CD4-positive, alpha-beta T cell treated with Interferon alpha-2 for 1 hour (primary cell): ENCODE measurements at places on chromosomes 6 and 20.

GRCh38 chr6:137882225-137882961 lies 15.3 kb downstream of the TNFAIP3 start:
- DNase-seq = no peak

GRCh38 chr20:31853481-31853880 lies 8.1 kb upstream of the FOXS1 start:
- DNase-seq = no peak

- DNase-seq = peak; percentile 76
Observed at GRCh38 chr20:63973636-63974401, 4.1 kb upstream of the ZNF512B start.

- DNase-seq = no peak
Observed at GRCh38 chr20:57445298-57445697, 54.1 kb downstream of the RBM38 start.

DNA sequence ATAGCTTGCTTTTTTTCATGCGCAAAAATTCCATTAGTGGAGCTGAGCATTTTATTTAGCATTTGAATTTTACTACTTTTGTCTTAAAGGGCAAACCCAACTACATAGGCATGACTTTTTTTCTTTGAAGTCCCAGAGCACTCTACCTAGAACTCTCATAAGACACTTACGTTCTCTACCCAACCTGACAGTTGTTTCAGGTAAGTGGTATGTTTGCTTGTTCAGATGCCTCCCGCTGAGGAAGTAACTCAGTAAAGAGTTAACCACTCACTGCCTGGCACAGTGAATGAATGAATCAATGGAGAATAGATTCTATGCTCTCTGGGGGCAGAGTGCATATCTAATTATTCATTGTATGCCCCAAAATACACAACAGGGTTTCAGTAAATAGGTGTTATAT lies 212.3 kb upstream of the PRDM1 start:
- no peak for DNase-seq

DNA sequence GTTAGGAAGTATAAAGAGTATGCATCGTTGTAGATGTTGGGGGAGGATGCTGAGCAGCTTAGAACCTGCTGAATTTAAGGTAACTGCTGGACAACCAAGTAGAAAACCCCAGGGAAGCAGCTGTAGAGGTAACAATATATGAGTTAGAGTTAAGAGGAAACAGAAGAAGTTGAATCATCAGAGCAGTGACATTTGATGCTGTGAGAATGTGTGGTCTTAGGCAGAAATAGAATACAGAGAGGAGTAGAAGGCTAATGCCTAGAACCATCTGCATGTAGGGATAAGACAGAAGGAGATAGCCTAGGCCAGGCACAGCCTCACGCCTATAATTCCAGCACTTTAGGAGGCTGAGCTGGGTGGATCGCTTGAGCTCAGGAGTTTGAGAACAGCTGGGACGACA lies 22.6 kb upstream of the DYNLRB1 start:
- no peak for DNase-seq

- no peak for DNase-seq
Observed at GRCh38 chr6:88823998-88824397, 139.4 kb downstream of the RNGTT start.

GRCh38 chr6:63844287-63844686 lies 208.7 kb downstream of the PHF3 start:
- no peak for DNase-seq

- DNase-seq = no peak
Observed at GRCh38 chr20:50308166-50308512, 117.5 kb downstream of the CEBPB start.
